ENCODE measurements at places on chromosomes 13 and 19.

DNA sequence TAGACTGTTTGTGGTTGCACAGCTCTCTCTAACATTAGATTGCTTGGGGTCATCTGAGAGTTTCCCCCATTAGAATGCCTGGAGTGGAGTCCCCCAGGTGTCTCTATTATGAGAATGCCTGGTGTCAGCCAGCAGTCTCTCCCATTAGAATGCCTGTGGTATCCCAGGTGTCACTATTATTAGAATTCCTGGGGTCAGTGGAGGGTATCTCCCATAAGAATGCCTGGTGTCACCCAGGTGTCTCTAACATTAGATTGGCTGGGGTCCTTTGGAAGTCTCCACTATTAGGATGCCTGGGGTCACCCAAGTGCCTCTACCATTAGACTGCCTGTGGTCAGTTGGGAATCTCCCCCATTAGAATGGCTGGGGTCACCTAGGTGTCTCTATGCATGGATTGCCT is 1495.1 kb downstream of the UQCRFS1 start:
- no peak for DNase-seq

DNA sequence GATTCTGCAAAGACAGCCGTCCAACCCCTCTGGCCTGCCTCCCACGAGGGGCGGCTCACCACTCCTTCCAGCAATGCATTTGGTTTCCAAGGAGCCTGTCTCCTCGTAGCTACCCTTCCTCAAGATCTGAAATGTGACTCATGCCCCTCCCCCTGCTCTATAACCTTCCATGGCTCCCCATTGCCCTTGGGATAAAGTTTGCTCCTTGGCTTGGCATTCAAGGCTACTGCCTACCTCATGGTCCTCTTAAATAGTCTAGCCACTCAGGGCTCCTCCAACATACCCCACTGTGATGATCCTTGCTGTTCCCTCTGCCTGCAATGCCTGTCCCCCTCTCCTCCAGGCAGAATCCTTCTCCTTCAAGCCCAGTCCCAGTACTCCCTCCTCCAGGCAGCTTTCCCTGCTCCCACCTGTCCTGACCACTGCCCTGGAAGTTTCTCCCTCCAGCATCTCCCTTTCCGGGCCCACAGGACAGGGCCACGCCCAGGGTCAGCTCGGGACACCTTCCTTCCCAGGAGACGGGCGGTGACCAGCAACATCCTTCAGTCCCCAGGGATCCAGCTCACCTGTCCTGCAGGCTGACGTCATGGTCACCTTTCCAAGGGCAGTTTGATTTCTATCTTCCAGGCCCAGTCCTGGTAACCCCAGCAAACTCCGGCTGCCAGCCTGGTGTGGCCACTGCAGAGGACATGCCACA is 19.2 kb upstream of the SEMA6B start:
- no peak for DNase-seq

- DNase-seq, result no peak
Observed at GRCh38 chr19:35901854-35902661, at the start of gene HCST. HCST (plus strand) TSS chr19:35902529; CDS start chr19:35902594, 65 bp downstream.

- no peak for DNase-seq
Observed at GRCh38 chr19:1756705-1757465, 3.6 kb downstream of the ONECUT3 start.

GRCh38 chr13:42001580-42001979 is 40.7 kb upstream of the VWA8 start:
- no peak for DNase-seq

GRCh38 chr13:23724196-23724970 is 154.2 kb downstream of the TNFRSF19 start:
- no peak for DNase-seq

DNA sequence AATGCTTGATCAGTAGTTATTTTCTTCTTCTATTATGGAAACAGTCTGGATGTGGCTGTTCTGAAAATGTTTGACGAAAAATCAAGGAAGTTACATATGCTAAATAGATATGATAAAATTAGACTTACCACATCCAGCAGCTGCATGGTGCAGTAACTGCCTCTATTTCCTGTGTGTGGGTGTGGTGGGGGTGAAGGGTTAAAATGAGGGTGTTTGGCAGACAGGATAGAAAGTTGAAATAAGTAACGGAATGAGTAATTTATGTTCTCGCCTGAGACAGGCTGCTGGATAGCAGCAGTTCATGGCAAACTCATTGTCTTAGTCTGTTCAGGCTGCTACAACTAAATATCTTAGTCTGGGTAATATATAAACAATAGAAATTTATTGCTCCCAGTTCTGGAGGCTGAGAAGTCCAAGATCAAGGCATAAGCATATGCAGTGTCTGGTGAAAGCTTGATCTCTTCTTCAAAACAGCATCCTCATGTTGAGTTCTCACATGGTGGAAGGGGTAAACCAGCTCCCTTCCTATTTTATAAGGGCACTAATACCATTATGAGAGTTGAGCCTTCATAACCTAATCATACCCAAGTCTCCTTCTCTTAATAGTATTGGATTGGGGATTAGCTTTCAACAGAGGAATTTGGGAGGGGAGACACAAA is 1248.9 kb downstream of the SLITRK5 start:
- DNase-seq, result no peak

- no peak for DNase-seq
Observed at GRCh38 chr19:46717716-46718143, 816 bp upstream of the PRKD2 start.

- no peak for DNase-seq
Observed at GRCh38 chr19:18291019-18291524, 9.7 kb upstream of the JUND start.

DNA sequence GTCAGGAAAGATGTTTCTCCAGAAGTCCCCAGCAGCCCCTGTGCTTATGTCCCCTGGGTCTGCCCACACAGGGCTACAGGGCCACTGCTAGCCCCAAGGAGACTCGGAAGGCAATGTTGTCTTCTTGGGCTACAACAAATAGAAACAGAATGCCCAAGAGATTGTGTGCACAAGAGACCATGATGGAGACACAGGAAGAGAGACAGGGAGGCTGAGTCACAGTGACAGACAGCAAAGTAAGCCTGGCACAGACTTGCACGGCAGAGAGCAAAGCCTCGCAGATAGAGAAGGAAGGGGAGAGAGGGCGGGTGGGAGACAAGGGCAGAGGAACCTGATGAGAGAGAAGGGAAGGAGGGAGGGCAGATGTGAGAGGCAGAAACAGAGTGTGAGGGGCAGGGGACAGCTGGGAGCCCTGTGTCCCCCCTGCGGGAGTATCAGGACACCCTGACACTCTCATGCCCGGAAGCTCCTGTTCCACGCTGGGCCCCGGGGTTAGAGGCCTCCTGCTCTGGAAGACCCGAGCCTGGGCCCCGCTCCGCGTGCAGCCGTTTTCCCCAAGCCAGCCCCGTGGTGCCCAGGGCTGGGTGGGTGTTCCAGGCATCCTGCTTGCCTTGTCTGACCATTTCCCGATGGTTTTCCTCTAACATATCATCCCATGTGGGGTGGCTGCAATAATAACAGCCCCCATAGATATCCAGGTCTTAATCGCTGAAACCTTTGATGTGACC is 2.7 kb upstream of the PLA2G4C start:
- no peak for DNase-seq

DNA sequence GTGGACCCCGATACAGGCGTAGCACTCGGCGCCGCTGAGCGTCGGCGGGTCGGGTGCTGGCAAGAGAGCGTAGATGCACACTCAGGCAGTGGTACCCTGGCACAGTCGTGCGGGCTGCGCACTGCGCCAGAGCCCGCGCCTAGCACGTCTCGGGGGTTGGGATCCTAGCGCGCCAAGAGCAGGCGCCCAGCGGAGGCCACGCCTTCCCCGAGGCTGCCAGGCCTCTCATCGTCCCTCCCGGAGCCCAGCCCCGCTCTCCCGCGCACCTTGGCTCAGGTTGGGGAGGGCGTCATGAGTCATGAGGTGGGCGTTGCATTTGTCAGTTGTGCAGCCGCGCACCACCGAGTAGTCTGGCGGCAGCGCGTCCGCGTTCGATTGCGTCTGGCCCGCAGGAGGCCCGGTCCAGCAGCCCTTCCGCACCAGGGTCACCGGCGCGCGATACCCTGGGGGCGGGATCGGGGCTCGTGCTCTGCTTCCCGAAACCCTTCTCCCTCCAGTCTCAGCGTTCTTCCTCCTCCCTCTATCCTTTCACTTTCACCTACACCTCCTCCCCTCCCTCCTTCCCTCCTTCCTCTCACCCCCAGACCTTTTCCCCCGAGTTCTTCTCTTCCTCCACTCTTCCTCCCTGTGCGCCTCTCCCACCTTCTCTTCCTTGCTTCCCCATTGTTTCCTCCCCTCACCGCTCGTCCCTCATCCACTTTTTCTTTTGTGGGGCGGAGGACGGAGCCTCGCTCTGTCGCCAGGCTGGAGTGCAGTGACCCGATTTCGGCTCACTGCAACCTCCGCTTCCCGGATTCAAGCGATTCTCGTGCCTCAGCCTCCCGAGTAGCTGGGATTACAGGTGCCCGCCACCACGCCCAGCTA is 3.5 kb downstream of the LYPD5 start:
- DNase-seq, result peak; percentile 70

DNA sequence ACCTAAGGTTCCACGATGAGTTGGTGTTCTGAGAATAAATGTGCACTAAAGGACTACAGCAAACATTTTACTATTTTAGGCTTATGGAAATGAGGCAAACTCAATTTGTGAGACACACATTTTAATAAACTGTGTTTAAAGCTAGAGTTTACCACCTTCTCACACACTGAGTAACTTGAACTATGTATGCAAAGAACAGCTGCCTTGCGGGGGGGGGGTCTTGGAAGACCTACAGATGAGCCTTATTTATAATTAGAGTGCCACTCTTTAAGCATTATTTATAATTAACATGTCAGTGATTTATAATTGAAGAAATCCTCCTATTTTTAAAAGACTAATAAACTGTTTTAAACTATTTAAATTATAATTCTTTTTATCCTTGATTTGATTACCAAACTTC is 300.4 kb downstream of the DLEU7 start:
- DNase-seq, result no peak

GRCh38 chr13:47215736-47216135 is 318.9 kb upstream of the HTR2A start:
- no peak for DNase-seq

- no peak for DNase-seq
Observed at GRCh38 chr13:36282821-36283432, 14.7 kb downstream of the CCDC169 start.

- no peak for DNase-seq
Observed at GRCh38 chr13:112637017-112637801, 49.3 kb upstream of the TUBGCP3 start.

DNA sequence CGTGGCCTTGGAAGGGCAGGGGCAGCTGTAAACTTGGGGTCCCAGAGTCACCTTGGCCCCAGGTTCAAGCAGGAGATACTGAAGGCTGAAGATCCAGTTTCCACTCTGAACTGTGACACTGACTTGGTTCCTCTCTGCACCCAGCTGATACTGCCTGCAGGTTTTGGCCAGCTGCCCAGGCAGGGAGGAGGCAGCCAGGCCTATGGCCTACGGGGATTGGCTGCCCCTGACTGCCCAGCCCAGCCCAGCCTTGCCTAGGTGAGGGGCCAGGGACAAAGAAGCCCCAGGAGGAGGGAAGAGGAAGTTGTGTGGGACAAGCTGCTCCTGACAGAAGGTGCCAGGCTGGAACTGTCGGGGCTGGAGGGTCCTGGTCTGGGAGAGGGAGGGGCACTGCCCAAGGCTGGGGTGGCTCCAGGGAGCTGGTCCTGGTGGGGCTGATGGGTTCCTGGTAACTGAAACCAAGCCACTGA is 51.7 kb upstream of the CYP4F8 start:
- peak; percentile 83 for DNase-seq

DNA sequence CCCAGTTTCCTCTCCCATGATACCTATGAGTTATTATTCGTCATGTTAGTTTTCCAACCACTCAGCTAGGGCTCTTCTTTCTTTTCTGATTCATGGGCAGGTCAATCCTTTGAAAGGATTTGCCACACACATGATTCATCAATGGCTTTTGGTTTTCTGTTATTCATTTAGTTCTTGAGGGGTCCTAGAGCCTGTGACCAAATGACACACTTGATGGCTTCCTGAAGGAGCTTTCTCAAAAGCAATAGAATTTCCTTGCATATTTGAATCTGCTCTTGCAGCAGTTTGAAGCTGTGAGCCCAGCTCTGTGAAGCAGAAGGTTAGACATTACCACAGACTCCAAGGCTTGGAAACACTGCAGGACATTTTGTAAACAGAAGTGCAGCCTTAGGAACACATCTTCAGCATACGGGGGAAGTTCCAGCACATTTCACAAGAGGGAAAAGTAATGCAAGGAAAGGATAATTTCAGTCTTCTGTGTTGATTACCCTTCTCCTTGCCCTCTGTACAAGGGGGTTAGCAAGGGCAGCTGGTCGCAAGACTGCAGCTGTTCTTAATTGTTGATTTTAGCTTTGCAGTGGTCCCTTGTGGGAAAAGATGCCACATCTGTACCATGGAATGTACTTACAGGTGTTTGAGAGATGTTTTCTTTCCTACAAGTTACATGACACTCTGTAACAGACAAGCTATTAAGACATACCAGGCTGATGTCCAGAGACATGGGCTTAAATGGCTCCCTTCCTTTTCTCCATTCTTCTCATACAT is 338.6 kb downstream of the KCNRG start:
- no peak for DNase-seq

DNA sequence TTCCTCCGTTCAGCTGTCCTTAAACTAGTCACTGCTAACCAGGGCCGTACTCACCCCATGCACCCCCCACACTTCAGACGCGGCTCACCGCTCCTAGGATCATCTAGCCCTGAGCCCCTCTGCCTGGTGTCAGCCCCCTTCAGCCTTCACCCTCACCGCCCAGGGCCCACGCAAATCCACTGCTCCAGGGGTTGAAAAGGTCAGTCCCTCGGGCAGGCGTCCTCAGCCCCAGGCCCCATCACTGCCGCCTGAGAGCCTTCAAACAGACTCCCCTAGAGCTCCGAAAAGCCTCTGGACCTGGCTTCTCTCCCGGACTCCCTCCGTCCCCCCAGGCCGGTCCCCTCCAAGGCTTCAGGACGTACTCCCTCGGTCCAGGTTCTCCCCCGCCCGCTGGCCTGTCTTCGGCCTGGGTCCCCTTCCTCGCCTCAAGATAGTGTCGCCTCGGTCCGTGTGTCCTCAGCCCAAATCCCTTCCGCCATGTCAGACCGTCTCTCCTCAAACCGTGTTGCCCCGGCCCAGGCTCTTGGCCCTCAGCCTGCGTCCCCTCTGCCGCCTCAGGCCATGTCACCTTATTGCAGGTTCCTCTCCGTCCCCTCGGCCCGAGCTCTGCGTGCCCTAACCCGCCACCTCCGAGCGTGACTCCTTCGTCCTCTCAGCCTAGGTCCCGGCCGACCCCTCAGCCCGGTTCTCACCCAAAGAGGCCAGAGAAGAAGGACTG is 553 bp downstream of the NAPA start:
- no peak for DNase-seq

GRCh38 chr19:6226444-6227155 is 53.2 kb downstream of the MLLT1 start:
- no peak for DNase-seq
